ENCODE measurements at places on chromosomes 16 and 17.

DNA sequence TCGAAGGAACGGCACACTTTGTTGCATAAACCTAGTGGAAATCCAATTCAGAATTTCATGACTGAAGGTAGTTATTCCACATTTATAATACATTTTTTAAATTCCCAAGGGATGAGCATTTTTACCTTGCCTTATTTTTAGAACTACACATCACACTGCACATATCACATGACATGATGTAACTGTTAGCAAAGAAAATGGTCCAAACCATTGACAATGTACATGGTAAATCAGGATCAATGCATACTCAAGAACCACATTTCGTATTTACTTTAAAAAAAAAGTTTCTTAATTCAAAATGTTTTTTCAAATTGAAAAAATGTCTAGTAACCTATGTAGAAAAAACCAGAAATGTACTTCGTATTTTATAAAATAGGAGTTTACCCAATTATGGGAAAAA is 2.5 kb downstream of the KANSL1 start:
- DNase-seq, result no peak

DNA sequence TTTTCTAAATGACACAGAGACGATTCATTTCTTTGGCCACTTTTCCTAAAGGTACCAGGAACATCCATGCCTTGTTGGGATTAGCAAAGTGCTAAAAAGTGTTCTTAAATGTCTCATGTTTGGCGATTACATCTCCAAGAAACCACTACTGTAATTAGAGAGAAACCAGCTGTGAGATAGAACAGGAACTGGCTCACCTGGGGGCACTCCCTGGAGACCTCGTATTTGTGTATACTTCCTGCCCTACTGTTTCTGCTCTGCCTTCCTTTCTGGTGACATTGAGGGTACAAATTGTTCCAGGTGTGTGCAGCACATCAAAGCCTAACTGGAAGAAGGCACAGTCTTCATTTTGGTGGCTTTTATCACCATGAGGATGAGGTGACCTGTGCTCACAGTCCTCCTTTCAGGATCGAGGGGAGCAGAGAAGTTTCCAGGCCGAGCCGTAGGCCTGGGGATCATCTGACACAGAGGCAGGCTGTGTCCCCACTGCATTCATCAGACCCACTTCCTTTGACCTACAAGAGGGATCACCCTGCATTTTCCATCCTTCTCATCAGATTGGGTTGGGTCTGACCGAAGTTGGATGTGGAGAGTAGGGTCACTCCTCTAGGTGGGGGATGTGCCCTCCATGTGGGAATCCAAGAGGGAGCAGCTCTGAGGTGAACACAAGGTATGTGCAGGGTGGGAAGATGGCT is 23.7 kb downstream of the CCL4 start:
- DNase-seq, result no peak

DNA sequence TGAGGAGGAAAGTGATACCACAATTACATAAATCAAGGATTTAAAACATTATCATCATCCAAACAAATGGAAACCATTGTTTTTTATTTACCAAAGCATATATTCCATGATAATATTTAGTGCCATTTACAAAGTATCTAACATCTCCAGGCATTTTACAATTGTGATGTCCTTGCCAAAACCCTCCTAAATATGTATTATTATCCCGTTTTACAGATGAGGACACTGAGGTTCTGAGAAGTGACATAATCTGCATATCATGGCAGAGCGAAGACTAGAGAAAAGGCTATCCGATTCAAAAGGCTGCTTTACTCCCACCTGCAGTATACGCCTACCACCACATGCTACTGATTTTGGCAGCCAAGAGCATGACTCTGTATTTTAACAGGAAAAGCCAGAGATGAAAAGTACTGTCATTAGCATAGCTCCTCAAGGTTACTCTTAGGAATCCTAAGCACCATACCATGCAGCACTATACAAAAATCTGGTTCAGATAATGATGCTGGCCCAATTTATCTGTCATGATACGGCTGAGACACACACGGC is 301.4 kb downstream of the CA10 start:
- no peak for DNase-seq

DNA sequence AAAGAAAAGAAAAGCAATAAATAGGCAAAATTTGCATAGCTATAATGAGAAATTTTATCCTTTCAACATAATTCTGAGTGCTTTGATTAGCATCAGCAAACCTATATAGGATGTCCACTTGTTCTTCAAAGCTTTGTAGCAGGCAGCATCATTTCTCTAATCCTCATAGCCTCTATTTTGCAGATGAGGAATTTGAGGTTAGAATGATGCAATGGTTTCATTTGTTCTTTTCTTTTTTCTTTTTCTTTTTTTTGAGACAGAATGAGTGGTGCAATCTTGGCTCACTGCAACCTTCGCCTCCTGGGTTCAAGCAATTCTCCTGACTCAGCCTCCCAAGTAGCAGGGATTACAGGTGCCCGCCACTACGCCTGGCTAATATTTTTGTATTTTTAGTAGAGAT is 594.4 kb downstream of the TOX3 start:
- no peak for DNase-seq

- DNase-seq, result no peak
Measured at GRCh38 chr17:30021708-30022317, 80.4 kb downstream of the EFCAB5 start.

Measured in thoracic aorta (tissue), 2 donors.